SJSA1 (cell line): ENCODE measurements at places on chromosomes 1 and 21. TPM values are rescaled to one million over a fixed set of nuclear protein-coding genes. Genes with fewer than 3 reads are reported as not detected.

DNA sequence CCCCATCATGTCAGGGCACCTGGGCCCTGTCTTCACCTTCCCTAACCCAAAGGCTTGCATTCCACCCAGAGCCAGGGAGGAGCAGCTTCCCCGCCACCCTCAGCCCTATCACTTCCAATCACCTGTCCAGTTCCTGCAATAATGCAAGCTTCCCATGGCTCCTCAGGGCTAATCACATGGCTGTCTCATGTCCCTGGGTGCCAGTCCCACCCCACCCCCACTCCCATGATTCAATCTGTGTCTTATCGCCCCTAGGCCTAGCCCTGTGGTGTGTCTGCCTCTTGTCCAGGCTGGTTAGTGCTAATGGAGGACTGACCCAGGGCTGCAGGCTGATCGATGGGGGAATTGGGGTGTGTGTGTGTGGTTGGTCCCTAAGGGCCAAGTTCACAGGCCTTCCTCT, 11.0 kb upstream of the PEAR1 start:
- DNase-seq: no peak

- peak; percentile 72 for DNase-seq
Measured at GRCh38 chr1:68269637-68270430, 37.5 kb upstream of the WLS start.

DNA sequence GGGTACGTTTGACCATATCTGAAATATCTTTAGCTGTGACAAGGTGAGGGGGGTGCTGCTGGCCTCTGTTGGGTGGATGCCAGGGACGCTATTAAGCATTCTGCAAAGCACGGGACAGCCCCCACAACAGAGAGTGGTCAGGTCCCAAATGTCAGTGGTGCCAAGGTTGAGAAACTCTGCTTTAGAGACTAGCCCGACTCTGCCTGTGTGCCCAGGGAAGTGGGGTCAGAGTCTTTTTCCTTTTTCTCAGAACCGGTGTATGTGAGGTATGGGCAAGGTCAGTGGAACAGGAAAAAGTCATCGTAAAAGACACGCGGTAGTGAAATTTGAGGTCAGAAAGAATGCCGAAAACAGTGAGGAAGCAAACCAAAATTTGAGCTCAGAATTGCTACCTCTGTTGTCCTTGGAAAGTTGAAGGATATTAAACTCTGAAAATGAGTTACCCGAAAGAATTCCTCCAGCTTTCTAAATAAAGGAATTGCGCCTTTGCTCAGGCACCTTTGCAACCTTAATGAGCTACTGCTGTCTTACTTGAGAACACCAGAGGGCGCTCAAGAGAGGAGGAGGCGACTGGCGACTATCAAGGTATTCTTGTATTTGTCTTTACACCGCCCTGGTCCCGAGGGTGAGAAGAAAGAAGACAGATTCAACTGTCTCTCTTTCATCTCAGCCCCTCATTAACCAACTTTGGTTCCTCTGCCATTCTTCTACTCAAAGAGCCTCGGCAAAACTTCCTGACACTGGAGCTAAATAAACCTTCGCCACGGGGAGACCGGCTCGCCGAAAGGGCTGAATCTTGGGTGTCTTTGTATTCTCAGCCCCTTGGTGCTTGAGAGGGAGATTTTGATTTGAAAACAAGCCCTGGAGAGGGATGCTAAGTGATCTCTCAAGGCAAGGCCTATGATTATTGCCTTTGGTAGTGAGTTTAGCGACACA, 85.4 kb upstream of the OLIG2 start:
- peak; percentile 22 for DNase-seq

GRCh38 chr1:244256086-244256676, 195.5 kb downstream of the ADSS2 start:
- no peak for DNase-seq

DNA sequence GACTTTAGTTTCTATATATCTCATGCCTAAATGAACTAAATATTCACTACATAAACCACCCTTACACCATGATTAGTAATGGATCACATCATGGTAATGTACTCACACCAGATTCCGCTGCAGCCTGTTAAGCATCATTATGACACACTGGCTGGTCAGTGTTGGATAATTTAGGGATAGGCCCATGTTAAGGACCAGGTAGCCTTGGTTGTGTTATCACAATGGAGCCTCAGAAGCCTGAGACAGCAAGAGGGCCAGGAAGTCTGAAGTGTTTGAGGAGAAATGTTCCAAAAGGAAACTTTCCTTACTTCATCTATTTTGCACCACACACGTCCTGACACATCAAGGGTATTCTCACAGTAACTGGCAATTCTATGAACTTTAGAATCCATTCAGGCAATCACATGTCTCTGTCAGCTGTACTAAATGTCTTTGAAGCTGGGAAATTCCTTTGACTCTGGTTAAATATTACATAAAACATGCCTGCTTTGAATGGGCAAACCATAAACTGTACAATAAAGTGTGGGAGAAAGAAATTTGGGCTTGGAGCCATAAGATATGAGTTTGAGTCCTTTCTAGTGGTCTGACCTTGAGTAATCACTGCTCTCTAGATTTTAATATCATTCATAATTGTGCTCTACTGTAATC, 105.3 kb upstream of the DPT start:
- DNase-seq: no peak

- no peak for DNase-seq
Measured at GRCh38 chr1:228882041-228882770, 146.9 kb downstream of the RHOU start.

- DNase-seq: no peak
Measured at GRCh38 chr1:64472805-64473204, 2.9 kb downstream of the CACHD1 start.

GRCh38 chr1:159897962-159898361, 2.0 kb downstream of the CFAP45 start:
- no peak for DNase-seq

- DNase-seq: no peak
Measured at GRCh38 chr1:229004066-229004833, 266.7 kb upstream of the RAB4A start.

- no peak for DNase-seq
Measured at GRCh38 chr1:61202854-61203598, 120.7 kb downstream of the NFIA start.

DNA sequence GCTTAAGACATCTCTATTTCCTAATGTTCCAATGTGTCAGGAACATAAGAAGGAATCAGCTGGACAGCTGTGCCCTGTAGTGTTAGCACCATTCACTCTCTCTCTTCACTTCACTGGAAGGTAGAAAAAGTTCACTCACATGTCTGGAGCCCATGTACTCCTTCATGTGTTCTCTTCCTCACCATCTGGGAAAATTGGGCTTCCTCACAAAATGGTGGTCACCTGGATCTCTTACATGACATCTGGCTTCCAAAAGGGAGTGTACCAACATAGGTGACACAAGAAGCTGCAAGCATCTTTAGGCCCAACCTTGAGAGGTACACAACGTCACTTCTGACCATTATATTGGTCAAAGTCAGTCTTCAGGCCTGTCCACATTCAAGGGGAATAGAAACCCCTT, 882.6 kb downstream of the LTN1 start:
- no peak for DNase-seq

- no peak for DNase-seq
Measured at GRCh38 chr1:228445843-228446650, 29.4 kb upstream of the TRIM17 start.

DNA sequence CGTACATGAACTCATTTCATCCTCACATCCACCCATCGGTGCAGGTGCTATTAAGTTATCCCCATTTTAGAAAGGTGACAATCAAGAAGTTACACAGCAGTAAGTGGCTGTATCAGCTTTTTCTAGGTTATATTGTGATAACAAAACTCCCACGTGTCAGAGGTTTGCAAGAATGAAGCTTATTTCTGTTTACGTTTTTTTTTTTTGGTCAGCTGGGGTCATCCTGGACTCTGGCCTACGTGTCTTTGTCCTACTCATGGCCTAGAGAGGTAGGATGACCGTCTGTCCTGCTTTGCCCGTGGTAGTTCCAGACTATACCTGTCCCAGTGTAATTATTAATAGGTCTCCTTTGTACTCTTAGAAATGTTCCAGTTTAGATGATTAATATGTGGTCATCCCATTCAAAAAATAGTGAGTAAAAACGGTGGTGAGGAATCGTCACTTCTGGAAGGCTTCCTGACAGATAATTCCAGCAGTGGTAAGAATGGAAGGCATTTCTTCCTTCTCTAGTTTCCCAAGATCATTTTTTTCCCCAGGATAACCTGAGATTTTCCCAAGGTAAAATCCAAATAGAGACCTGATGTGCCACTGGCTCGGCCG, 64.2 kb upstream of the KIF26B start:
- no peak for DNase-seq

- no peak for DNase-seq
Measured at GRCh38 chr1:206705191-206705590, 20.5 kb downstream of the MAPKAPK2 start.

GRCh38 chr1:1605034-1605591, 5.2 kb upstream of the FNDC10 start:
- no peak for DNase-seq

DNA sequence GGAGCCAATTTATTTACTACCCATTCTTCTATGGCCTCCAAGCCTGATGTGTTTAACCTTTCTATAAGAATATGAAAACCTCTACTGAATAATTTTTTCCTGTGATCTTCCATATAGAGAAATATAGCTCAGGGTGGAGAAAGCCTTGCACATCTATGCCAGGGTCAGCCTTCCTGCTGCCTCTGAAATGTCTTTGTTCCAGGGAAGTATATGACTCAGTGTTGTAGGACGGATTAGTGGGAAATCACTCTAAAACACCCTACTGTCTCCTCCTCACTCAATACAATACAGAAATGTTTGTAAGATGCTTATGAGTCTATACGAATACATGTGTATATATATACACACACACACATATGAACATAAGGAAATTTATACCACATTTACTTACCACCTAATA, 1044.9 kb downstream of the BRINP3 start:
- no peak for DNase-seq

DNA sequence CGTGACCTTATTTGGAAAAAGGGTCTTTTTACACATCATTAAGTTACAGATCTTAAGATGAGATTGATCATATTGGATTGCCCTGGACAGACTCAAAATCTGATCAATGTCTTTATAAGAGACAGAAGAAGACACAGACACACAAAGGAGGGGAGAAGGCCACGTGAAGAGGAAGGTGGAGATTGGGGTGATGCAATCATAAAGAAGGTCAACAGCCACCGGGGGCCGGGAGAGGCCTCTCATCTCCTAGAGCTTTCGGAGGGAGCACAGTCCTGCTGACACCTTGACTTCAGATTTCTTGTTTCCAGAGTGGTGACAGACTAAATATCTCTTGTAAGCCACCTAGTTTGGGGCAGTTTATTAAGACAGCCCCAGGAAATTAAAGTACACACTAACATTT, 204.6 kb upstream of the CSF3R start:
- no peak for DNase-seq

DNA sequence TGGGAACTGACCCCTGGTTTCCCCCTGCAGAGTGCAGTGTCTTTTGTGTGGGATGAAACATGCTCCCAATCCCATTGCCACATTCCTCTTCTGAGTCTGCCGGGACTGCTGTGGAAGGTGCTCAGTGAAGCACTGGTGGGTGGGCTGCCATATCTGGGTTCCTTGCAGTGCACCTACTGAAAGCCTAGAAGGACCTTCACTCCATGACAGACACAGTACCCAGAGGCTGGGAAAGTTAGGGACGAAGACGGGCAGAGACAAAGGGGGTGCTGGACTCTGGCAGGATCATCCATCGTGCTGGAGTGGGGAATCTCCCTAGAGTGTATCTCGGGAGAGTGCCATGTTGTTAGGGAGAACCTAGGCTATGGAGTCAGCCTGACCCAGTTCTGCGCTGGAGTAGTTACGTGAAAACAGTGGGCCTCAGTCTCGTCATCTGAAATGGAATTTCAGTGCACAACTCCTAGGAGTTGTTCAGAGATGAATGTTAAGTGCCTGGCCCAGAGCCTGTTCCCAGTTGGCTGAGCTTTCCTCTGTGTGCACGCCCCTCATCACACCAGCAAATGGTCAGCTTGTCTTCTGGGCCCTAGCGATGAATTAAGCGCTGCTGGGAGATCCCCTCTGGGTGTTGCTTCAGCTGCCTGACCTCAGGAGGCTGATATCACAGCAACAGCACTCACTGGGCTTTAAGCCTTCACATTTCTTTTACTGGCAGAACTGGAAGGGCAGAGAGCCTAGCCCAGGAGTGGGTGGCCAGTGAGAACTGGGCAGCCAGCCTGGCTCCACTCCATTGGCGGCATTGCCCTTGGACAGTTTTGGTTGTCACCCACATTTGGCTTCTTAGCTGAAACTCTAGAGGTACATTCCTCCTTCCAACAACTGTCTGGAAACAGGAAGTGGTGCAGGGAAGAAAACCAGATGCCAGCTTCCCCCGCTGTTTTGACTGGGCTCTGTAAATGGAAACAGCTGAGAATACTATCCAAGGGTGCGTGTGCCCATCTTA, 479.8 kb upstream of the VAMP3 start:
- no peak for DNase-seq

- DNase-seq: peak; percentile 55
Measured at GRCh38 chr21:45880097-45881068, 101.2 kb upstream of the COL6A1 start.

DNA sequence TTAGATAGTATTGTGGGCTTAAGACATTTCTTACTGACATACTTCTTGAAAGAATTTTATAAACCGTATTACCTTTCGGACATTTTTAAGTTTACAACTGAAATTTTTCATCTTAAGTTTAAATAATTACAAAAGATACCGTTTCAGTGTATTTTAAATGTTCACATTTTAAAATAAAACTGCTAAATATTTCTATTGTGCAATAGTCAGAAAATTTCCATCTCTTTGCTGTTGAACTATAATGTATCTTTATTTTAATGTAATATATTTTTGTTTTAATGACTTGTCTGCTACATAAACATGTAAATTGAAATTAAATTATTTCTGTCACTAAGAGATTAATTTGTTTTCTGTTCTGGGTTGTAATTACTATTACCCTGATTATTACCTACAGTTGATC, 74.2 kb upstream of the KIAA1614 start:
- DNase-seq: no peak

DNA sequence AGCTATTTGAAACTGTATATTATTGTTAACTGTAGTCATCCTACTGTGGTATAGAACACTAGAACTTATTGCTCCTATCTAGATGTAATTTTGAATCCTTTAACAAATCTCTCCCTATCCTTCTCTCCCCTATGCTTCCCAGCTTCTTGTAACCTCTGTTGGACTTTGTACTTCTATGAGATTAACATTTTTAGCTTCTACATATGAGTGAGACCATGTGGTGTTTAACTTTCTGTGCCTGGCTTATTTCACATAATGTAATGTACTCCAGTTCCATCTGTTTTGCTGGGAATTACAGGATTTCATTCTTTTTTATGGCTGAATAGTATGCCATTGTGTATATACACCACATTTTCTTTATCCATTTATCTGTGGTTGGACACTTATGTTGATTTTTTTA, 64.5 kb upstream of the KIAA1614 start:
- no peak for DNase-seq

The TGFBR3 gene
- 8.8 and 15.2 TPM in 2 replicates for total RNA-seq

The PRDM16 gene
- 0.05 TPM in 1 of 2 replicates, not detected in the other for total RNA-seq

The TMEM81 gene
- 2.1 and 2.3 TPM in 2 replicates for total RNA-seq

The KRTAP10-3 gene
- not detected in 2 replicates for total RNA-seq

The DNALI1 gene
- 0.28 and 1.0 TPM in 2 replicates for total RNA-seq

The TDRD10 gene
- total RNA-seq: not detected in 2 replicates

The TRIM67 gene
- 0.47 and 0.61 TPM in 2 replicates for total RNA-seq

The RAP1GAP gene
- 0.03 and 0.08 TPM in 2 replicates for total RNA-seq

The GPR52 gene
- 0.24 and 1.3 TPM in 2 replicates for total RNA-seq

The PCNX2 gene
- total RNA-seq: 2.3 and 11.0 TPM in 2 replicates

The LCE2C gene
- total RNA-seq: not detected in 2 replicates

The PROK1 gene
- total RNA-seq: not detected in 2 replicates

The WDTC1 gene
- 5.6 and 11.9 TPM in 2 replicates for total RNA-seq

The PAPPA2 gene
- 1.2 TPM in 2 replicates for total RNA-seq

The DDAH1 gene
- total RNA-seq: 97.5 and 108 TPM in 2 replicates
